Neural progenitor cell (in vitro differentiated cells): ENCODE measurements at places on chromosomes 12 and 14. TPM values are rescaled to one million over a fixed set of nuclear protein-coding genes. Genes with fewer than 3 reads are reported as not detected.

GRCh38 chr12:6049992-6050391, 74.5 kb downstream of the VWF start:
- no peak for DNase-seq

GRCh38 chr14:104429291-104429861, 150.2 kb upstream of the C14orf180 start:
- no peak for DNase-seq

GRCh38 chr12:6697584-6698351, 2.8 kb downstream of the PIANP start:
- DNase-seq: peak; percentile 72

DNA sequence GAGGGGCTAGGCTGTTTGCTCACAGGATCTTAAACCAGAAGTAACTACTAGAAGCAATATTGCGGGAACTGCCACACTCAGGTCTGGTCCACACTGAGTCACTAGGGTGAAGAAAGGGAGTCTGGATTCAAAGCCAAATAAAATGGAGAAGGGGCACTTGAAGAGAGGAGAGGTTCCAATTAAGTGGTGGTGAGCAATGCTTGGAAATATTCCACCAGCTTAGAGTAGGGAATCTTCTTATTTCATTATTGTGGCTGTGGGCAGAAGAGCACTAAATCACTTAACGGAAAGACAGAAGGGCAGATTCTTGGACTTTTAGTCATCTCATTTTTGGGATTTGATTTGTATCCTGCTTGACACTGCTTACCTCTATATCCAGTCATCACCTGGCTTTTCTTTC, 48.6 kb upstream of the PPP1R12A start:
- DNase-seq: no peak

DNA sequence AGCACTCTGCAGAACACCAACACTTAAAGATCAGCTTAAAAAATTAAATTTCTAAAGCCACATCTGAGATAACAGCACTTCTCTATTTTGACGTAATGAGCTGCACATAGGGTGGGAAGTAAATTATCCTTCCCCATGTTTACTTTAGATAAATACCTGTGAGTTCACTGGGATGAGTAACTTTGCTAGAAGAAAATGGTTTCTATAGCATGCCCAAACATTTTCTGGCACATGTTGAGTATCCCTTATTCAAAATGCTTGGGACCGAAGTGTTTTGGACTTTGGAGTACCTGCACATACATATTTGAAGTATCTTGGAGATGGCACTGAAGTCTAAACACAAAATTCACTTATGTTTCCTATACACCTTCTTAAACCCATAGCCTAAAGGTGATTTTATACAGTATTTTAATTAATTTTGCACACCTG, 6.6 kb downstream of the SLC38A2 start:
- DNase-seq: no peak

GRCh38 chr14:97337267-97337666, 540.1 kb downstream of the VRK1 start:
- no peak for DNase-seq

The KRT86 gene
- total RNA-seq: not detected in 2 replicates

The ITPR2 gene
- total RNA-seq: 2.0 and 11.4 TPM in 2 replicates
